ENCODE measurements at places on chromosomes 2 and 18. TPM values are rescaled to one million over a fixed set of nuclear protein-coding genes. Genes with fewer than 3 reads are reported as not detected.

ANKRD29 gene
- not detected for total RNA-seq

TNFAIP6 gene
- not detected for total RNA-seq

GRCh38 chr2:10978090-10978670, 66.4 kb downstream of the KCNF1 start:
- no peak overlapping the region for H3K27ac ChIP-seq
- no peaks in the 10 kb centered on the region for H3K4me1 ChIP-seq
- H3K4me3 ChIP-seq: no peak overlapping the region
- peaks cover 21% of the 10 kb centered on the region for H3K27me3 ChIP-seq
- H3K36me3 ChIP-seq: no peaks in the 10 kb centered on the region

FAM228A gene
- not detected for total RNA-seq

GREB1 gene
- total RNA-seq: 0.10 TPM

- no peak for DNase-seq
- H3K27ac ChIP-seq: no peak overlapping the region
- no peak overlapping the region for H3K4me3 ChIP-seq
- H3K4me1 ChIP-seq: no peaks in the 10 kb centered on the region
- peaks cover 32% of the 10 kb centered on the region for H3K36me3 ChIP-seq
Measured at GRCh38 chr2:121346407-121346806, 61.4 kb upstream of the TFCP2L1 start.

DNA sequence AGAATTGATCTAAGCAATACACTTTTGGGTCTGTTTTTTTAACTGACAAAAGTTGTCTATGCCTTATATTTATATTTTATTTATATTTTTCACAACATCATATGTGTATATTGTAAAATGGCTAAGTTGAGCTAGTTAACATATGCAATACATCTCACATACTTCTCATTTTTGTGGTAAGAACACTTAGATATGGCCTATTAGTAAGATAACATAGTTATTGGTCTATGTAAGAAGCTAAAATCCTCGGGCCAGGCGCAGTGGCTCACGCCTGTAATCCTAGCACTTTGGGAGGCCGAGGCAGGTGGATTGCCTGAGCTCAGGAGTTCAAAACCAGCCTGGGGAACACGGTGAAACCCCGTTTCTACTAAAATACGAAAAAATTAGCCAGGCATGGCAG, 275.6 kb upstream of the ID2 start:
- H3K27ac ChIP-seq: no peak overlapping the region
- H3K4me1 ChIP-seq: peaks cover 20% of the 10 kb centered on the region
- no peaks in the 10 kb centered on the region for H3K27me3 ChIP-seq
- H3K4me3 ChIP-seq: no peak overlapping the region
- no peaks in the 10 kb centered on the region for H3K36me3 ChIP-seq
- DNase-seq: no peak

DNA sequence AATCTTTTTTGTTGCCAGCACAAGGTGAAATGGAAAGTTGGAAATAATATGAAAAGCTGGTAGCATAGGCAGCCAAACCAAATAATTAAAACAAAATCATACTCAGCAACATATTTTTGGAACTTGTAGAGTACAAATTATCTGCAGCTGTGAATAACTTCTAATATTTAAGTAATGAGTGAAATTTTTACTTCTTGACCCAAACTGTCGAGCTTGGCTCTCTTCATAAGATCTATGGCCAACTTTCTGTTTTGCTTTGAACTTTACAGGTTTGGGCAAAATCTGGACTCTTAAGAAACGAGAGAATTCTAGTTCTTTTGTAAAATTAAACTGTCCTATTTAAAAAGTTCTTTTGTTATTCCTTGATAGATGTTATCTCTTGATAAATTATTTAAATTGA, 25.6 kb upstream of the CCDC102B start:
- H3K36me3 ChIP-seq: no peaks in the 10 kb centered on the region
- H3K27ac ChIP-seq: no peak overlapping the region
- H3K4me1 ChIP-seq: no peaks in the 10 kb centered on the region
- no peak for DNase-seq
- H3K4me3 ChIP-seq: no peak overlapping the region
- no peaks in the 10 kb centered on the region for H3K27me3 ChIP-seq

- no peaks in the 10 kb centered on the region for H3K27me3 ChIP-seq
- no peak overlapping the region for H3K27ac ChIP-seq
- H3K36me3 ChIP-seq: no peaks in the 10 kb centered on the region
- DNase-seq: no peak
Measured at GRCh38 chr18:68548904-68549870, 165.7 kb downstream of the TMX3 start.

ASAP2 gene
- total RNA-seq: 0.25 TPM

DNA sequence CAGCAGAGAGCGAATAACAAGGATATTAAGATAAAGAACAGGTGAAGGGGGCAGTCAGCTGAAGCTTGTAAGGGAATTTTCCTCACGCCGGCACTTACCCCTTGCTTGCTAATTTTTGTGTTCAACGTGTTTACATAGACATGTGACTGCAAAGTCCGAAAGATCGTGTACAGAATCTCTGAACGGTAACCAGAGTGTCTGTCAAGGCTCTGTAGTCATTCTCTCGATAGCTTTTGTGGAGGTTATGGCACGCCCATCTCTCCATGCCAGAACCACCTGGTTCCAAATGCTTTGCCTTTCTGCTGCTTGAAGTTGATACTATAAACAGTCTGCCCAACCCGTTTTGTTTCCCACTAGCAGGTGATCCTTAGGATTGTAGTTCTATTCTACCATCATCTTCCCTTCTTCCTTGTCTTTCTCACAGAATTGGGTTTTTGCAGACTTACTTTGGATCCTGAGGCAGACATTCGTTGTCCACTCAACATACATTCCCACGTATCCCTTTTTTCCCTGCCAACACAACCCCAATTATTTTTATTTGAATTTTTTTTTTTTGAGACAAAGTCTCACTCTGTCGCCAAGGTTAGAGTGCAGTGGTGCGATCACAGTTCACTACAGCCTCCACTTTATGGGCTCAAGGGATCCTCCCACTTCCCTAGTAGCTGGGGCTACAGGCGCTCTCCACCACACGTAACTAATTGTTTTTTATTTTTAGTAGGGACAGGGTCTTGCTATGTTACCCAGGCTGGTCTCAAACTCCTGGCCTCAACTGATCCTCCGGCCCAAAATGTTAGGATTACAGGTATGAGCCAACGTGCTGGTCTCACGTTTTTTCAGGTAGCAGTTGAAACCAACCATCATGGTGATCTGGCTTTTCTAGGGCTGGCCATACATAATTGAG, 1.3 kb upstream of the USP34 start:
- peak overlapping the region; percentile 86 for H3K4me3 ChIP-seq
- H3K27ac ChIP-seq: peak overlapping the region; percentile 96
- peak; percentile 39 for DNase-seq
- H3K36me3 ChIP-seq: peaks cover 31% of the 10 kb centered on the region
- H3K4me1 ChIP-seq: peaks cover 29% of the 10 kb centered on the region

IL1RL2 gene
- total RNA-seq: not detected

TUBA4A gene
- total RNA-seq: 339 TPM

- no peak overlapping the region for H3K4me3 ChIP-seq
- H3K27ac ChIP-seq: no peak overlapping the region
- no peaks in the 10 kb centered on the region for H3K36me3 ChIP-seq
- H3K27me3 ChIP-seq: peaks cover 2% of the 10 kb centered on the region
- no peak for DNase-seq
Measured at GRCh38 chr2:3626812-3627499, 31.0 kb upstream of the ALLC start.

AMER3 gene
- total RNA-seq: not detected

GRCh38 chr18:23208600-23208999, 73.3 kb downstream of the CABLES1 start:
- H3K27ac ChIP-seq: no peak overlapping the region
- peaks cover 10% of the 10 kb centered on the region for H3K36me3 ChIP-seq
- DNase-seq: no peak
- no peaks in the 10 kb centered on the region for H3K27me3 ChIP-seq
- H3K4me1 ChIP-seq: peaks cover 2% of the 10 kb centered on the region
- H3K4me3 ChIP-seq: no peak overlapping the region

SERPINB13 gene
- total RNA-seq: not detected

- no peak overlapping the region for H3K4me3 ChIP-seq
- H3K27ac ChIP-seq: no peak overlapping the region
- H3K36me3 ChIP-seq: no peaks in the 10 kb centered on the region
- DNase-seq: no peak
- no peaks in the 10 kb centered on the region for H3K4me1 ChIP-seq
Measured at GRCh38 chr2:131034122-131035051, 58.9 kb downstream of the FAM168B start.

- H3K36me3 ChIP-seq: peaks cover 46% of the 10 kb centered on the region
- H3K4me1 ChIP-seq: peaks cover 58% of the 10 kb centered on the region
- no peak overlapping the region for H3K27ac ChIP-seq
- no peak overlapping the region for H3K4me3 ChIP-seq
Measured at GRCh38 chr2:233407771-233408181, 53.5 kb downstream of the DGKD start.

GRCh38 chr18:2237706-2238105, 333.6 kb downstream of the METTL4 start:
- H3K27me3 ChIP-seq: peaks cover 10% of the 10 kb centered on the region
- H3K36me3 ChIP-seq: no peaks in the 10 kb centered on the region
- no peak overlapping the region for H3K4me3 ChIP-seq
- no peak overlapping the region for H3K27ac ChIP-seq

DNA sequence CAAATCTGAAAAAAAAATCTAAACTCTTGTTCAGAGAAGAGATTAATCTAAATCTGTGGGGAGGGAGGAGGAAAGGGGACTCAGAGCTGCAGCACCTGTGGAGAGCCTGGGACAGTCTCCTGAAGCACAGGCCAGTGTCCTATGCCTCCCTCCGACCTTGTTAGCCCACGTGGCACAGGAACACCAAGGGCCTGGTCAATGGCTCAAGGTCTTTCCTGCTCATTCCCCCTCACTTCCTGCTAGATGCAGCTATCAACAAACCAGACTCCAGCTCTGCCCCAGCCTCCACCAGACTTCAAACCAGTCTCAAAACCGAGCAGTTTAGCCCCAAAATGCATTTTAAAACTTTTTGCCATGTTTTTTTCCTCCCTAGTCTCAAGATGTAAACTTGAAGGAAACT, 20.1 kb upstream of the SULT1C3 start:
- DNase-seq: no peak
- H3K27me3 ChIP-seq: no peaks in the 10 kb centered on the region
- no peak overlapping the region for H3K4me3 ChIP-seq
- no peaks in the 10 kb centered on the region for H3K36me3 ChIP-seq
- H3K4me1 ChIP-seq: no peaks in the 10 kb centered on the region
- no peak overlapping the region for H3K27ac ChIP-seq

GRCh38 chr2:23803264-23803964, 123.5 kb downstream of the ATAD2B start:
- peaks cover 11% of the 10 kb centered on the region for H3K36me3 ChIP-seq
- no peak for DNase-seq
- no peaks in the 10 kb centered on the region for H3K27me3 ChIP-seq
- no peak overlapping the region for H3K4me3 ChIP-seq

DNA sequence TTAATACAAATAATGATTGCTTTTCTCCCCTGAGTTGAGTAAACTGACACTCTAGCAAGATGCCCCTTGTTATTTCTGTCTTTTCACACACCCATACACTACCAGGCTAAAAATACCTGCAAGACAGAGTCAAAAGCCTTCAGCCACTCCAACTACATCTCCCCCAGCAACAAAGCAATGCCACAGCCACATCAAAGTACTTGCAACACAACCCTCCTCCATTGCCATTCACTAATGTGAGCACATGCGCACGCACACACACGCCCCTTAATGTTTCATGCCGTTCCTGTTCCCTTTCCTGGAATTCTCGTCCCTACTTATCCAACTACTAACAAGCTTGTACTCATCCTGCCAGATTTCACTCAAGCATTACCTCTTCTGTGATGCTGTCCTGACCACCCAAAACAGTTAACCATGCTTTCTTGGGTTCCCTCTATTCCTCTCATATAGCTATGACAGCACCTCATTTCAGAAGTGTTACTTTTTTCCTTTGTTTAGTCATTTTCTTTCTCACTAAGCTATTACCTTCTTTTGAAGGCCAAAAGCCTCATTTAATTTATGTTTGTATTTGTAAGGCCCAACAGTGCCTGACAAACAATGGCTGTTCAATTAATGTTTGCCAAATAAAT, 29.6 kb downstream of the SLC25A12 start:
- peaks cover 9% of the 10 kb centered on the region for H3K4me1 ChIP-seq
- peak; percentile 41 for DNase-seq
- no peak overlapping the region for H3K27ac ChIP-seq
- no peak overlapping the region for H3K4me3 ChIP-seq
- H3K27me3 ChIP-seq: no peaks in the 10 kb centered on the region

ANKRD30B gene
- total RNA-seq: not detected

PLB1 gene
- 1.1 TPM for total RNA-seq

- H3K4me1 ChIP-seq: no peaks in the 10 kb centered on the region
- DNase-seq: no peak
- H3K4me3 ChIP-seq: no peak overlapping the region
- no peak overlapping the region for H3K27ac ChIP-seq
- no peaks in the 10 kb centered on the region for H3K27me3 ChIP-seq
Measured at GRCh38 chr18:22094358-22094734, 75.0 kb upstream of the GATA6 start.

DNA sequence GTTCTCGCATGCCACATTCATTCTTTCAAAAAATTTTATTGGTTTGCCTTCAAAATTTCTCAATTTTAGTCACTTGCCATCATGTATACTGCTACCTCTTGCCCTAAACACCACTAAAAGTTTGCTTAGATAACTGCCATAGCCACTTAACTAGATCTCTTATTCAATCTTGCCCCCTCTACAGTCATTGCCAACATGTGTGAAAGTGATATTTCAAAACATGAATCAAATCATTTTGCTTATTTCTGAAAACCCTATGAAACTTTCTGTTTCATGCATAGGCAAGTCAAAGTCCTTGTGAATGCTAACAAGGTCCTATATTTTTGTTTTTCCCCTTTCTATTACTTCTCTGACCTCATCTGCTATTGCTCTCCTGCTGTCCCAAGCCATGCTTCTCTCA, 397.1 kb downstream of the KCNJ3 start:
- H3K27me3 ChIP-seq: no peaks in the 10 kb centered on the region
- no peaks in the 10 kb centered on the region for H3K36me3 ChIP-seq
- no peaks in the 10 kb centered on the region for H3K4me1 ChIP-seq

GRCh38 chr2:46557788-46558187, 78.4 kb downstream of the TMEM247 start:
- H3K4me1 ChIP-seq: peaks cover 26% of the 10 kb centered on the region
- H3K36me3 ChIP-seq: peaks cover 17% of the 10 kb centered on the region
- H3K27me3 ChIP-seq: no peaks in the 10 kb centered on the region
- DNase-seq: no peak

NT5DC4 gene
- total RNA-seq: not detected

GRCh38 chr2:54657664-54658083, 65.8 kb upstream of the EML6 start:
- no peak overlapping the region for H3K4me3 ChIP-seq
- peaks cover 16% of the 10 kb centered on the region for H3K4me1 ChIP-seq
- DNase-seq: peak; percentile 31
- no peak overlapping the region for H3K27ac ChIP-seq
- peaks cover 76% of the 10 kb centered on the region for H3K36me3 ChIP-seq

GRCh38 chr18:32469190-32469651, 1.5 kb downstream of the GAREM1 start:
- peaks cover 27% of the 10 kb centered on the region for H3K4me1 ChIP-seq
- no peak for DNase-seq
- H3K4me3 ChIP-seq: peak overlapping the region; percentile 75
- H3K27ac ChIP-seq: no peak overlapping the region
- H3K27me3 ChIP-seq: peaks cover 68% of the 10 kb centered on the region

TRABD2A gene
- total RNA-seq: 74.6 TPM

All from activated CD4-positive, alpha-beta T cell treated with anti-CD3 and anti-CD28 coated beads, Interleukin-2, amount 10 ng/mL, durations not matched to agents 7 days and 5 days (primary cell).